K562 (cell line): ENCODE measurements at places on chromosomes 16 and 17. TPM values are rescaled to one million over a fixed set of nuclear protein-coding genes. Genes with fewer than 3 reads are reported as not detected.

ACE gene
- total RNA-seq: 1.6 and 1.8 TPM in 2 replicates

PTX4 gene
- 0.11 and 0.38 TPM in 2 replicates for total RNA-seq

FOXO3B gene
- total RNA-seq: 3.9 and 5.2 TPM in 2 replicates

PMFBP1 gene
- total RNA-seq: 0.27 and 0.47 TPM in 2 replicates

OTOA gene
- total RNA-seq: not detected in 2 replicates

KRTAP2-2 gene
- not detected in 2 replicates for total RNA-seq

ACACA gene
- total RNA-seq: 135 and 151 TPM in 2 replicates
